ENCODE measurements at places on chromosomes 7 and 10.

GRCh38 chr10:43190289-43190688 lies 52.0 kb downstream of the CSGALNACT2 start:
- DNase-seq: no peak

- DNase-seq: no peak
Measured at GRCh38 chr10:46040004-46040403, 6.1 kb downstream of the MSMB start.

GRCh38 chr7:66627881-66628360 lies 760 bp upstream of the KCTD7 start:
- DNase-seq: no peak

DNA sequence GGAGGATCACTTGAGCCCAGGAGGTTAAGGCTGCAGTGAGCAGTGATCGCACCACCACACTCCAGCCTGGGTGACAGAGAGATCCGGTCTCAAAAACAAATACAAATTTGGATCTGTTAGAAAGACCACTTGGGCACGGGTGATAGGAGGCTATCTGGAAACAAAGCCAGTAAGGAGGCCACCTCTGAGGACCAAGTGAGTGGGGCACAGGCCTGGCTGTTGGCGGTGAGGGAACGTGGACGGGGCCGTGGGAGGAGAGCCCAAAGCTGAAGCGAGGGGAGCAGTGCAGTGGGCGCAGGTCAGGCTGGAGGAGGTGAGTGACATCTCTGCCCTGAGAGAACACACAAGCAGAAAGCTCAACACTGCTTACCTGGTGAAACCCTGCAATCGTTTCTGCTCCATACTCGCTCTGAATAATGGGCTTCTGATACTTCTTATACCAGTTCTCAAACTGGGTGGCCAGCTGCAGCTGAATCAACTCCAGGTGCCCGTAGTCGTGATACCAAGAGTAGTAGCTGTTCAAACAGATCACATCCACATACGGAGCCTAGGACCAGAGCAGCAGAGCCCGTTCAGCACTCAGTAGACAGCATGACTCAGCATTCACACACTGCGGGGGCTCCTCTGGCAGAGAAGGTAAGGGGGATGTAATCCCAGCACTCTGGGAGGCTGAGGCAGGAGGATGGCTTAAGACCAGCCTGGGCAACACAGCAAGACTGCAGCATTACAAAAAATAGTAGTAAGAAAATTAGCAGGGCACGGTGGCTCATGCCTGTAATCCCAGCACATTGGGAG lies 14.5 kb downstream of the GUSB start:
- no peak for DNase-seq

All from aorta (tissue), 5 donors.